ENCODE measurements at places on chromosomes 7 and 10.

DNA sequence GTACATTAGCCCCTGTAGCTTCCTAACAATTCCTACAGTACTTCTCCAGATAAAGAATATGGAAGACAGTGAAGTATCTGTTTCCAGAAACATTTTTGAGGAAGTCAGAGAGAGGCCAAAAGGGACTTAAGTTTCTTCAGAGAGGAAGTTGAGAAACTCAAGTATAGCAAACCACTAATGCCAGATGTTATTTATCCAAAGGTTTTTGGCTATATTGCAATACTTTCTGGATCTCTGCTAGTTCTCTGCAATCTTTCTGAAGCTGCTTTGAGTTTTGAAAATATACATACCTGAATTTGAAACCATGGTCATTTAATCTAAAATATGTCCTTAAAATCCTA is 64.7 kb downstream of the BICC1 start:
- DNase-seq: no peak

DNA sequence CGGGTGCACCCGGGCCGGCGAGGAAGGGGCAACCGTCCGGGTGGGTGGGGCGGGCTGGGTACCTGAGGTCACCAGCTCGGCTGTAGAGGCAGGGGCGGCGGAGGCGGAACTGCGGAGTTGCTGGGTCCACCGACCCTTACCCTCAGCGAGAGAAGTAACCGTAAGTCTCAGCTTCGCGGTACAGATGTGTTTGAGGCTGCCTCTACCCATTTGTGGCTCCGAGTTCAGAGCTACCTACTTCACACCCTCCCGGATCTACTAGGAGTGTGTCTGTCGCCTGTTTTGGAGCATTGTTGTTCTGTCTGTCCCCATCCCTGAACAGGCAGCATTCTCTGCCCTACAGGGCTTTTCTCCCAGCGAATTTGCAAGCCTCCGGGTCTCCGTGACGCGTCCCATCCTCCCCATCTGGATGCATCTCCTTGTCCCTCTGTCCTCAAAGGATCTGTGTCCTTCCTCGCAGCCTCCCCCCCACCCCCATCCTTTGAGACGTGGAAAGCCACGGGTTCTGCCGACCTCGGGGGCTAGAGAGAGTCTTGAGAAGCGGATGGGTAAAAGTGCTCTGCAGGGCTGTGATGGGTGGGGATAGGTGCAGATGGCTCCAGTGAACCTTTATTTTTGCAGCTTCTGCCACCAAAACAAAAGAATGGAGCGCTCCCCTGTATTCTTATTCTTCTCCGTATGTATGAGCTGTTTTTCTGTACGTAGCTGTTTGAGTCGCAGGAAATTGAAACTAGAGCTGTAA is 757 bp downstream of the ANKIB1 start:
- DNase-seq: peak; percentile 11

GRCh38 chr7:69434398-69434815 is 163.9 kb upstream of the AUTS2 start:
- DNase-seq: no peak

- no peak for DNase-seq
Measured at GRCh38 chr7:42662862-42663261, 249.0 kb downstream of the C7orf25 start.

DNA sequence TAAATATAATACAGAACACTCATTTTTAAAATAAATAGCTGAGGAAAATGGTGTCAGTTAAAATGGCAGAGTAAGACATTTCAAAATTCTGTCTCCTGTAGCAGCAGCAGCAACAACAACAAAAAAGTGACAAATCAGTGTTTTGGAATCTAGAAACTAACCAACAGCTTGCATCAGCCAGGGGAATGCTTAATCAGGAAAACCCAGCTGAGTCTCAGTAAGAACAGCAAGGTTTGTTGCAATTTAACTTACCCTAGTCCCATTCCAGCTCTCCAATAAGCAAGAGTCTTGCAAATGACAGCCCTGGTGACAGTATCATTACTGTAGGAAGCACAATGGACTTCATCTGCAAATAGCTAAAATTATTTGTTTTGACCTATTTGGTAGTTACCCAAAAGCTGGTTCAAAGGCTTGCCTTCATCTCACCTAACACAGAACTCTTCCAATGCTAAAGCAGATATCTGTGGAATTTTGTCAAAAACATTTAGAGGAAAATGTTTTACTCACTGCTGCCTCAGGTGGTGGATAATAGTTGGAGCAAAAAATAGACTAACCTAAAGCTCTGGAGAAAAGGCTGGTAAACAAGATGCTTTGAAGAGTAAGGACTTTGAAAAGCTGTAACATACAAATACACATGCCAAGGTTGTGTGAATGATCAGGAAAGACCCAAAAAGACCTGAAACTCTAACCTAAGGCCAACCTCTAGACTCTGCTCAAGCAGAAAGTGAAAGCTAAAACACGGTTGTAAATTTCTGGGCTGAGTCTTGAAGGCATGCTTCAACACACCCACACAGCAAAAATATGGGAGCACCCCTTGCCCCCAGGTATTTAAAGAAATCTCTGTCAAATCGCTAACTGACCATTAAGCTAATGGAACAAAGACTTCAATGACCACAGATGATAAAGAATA is 9.9 kb upstream of the ARHGAP22 start:
- DNase-seq: no peak

- DNase-seq: no peak
Measured at GRCh38 chr7:108014215-108014614, 11.3 kb upstream of the LAMB1 start.

DNA sequence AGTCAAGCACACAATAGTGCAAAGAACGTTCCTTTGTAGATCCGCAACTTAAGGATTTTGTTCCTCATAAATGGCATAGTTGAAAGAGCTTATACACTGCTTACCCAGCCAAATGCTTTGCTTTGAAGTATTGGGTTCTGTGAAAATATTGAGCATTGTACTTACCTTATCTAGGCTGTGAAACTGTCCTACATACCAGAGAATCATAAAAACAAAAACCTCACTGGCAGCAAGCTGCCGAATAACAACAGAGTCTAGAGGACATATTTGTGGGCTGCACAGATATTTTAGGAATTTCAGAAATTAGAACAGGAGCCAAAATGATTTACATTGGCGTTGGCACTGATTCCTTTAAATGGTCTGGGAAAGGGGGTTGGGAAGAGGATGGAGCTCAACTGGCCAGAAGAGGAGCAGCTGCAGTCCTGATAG is 174.8 kb downstream of the RTKN2 start:
- DNase-seq: no peak

GRCh38 chr10:92005978-92006377 is 82.4 kb downstream of the BTAF1 start:
- no peak for DNase-seq

DNA sequence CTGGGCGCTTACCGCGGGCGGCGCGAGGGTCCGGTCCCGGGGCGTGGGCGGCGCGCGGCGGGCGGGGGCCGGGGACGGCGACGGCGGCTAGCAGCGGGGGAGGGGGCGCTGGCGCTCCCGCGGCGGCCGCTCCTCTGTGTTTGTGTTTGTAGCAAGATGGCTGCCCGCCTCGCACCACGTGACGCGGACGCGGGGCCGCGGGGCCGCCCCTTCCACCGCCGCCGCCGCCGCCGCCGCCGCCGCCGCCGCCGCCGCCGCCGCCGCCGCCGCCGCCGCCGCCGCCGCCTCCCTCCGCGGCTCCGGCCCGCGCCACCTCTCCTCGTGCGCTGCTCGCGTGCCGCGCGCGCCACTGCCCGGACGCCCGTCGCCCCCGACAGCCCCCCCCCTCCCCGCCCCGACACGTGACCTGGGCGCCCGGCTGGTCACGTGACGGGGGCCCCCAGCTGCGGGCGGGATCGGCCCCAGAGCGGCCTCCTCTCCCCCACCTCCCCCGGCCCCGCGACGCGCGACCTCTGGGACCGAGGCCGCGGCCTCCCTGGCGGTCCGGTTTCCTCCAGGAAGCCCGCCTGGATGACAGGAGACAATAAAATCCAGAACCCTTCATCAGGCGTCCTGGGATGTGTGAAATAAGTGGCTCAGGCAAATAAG is at the start of gene GIGYF1:
GIGYF1 (minus strand) TSS at position 153 of the 648 bp plus-strand sequence. CDS start 6,012 bp downstream, outside the sequence.
- DNase-seq: peak; percentile 68

- DNase-seq: no peak
Measured at GRCh38 chr7:136677471-136678365, 190.7 kb upstream of the CHRM2 start.

- no peak for DNase-seq
Measured at GRCh38 chr7:111413739-111414138, 148.6 kb downstream of the IMMP2L start.

- no peak for DNase-seq
Measured at GRCh38 chr10:77391605-77392235, 245.9 kb downstream of the KCNMA1 start.

DNA sequence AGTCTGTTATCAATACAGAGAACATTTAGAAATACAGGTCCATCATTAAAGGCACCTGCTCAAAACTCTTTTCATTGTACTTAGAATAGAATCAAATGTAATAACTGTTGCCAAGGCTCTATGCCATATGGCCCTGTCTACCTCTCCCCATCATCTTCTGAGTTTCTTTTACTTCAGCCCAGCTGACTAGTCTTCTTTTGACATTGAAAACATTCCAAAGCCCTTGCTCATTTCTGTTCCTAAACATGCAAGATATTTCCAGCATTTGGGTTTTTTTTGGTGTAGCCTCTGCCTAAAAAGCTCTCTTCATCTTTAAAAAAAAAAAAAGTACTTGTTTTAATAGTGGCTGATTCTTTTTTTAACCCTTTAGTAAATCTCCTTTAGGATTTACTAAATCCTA is 165.5 kb upstream of the SMIM30 start:
- DNase-seq: no peak

GRCh38 chr7:124428781-124429180 is 336.8 kb downstream of the GPR37 start:
- DNase-seq: no peak

DNA sequence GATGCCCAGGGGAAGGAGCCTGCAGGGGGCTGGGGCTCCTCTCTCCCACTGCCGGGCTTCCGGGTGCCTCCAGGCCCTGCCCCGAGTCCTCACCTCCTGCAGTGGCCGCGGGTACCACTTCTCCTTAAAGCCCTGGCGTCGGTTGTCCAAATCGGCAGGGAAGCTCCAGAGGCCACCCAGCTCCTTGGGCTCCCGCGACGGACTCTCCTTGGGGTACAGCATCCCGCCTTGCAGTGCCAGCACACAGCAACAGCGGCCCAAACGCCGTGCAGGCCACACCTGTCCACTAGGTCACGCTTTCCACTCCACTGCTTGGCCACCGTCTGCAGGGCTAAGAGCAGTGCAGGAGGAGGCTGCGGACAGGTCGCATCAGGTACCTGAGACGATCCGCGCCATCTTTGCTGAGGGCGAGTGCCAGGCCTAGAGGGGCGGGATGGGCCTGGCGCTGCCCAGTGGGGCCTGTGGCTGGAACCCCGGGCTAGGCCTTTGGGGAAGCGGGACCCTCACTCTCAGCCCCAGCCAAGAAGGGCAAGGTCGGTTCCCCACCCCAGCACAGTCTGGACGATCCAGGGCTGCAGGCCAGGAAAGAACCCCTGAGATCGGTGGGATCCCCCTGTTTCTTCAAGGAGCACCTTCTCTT is 47.7 kb upstream of the ZNF479 start:
- DNase-seq: no peak

DNA sequence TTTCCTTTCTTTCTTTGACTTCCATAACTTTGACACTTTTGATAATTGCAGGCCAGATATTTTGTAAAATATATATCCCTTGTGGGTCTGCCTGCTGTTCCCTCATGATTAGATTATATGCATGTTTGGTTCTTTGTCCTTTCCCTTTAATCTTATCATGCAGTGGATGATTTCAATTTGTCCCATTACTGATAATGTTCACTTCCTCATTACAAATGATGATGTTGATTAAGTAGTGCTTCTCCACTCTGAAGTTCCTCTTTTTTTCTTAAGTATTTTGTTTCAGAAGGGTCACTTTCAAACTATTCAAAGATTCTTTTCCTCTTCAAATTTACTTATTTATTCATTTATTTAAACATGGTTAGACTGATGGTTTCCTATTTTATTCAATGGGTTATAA is 898.1 kb downstream of the XPNPEP1 start:
- DNase-seq: no peak

GRCh38 chr7:70495033-70495376 is 636.9 kb upstream of the GALNT17 start:
- DNase-seq: no peak

DNA sequence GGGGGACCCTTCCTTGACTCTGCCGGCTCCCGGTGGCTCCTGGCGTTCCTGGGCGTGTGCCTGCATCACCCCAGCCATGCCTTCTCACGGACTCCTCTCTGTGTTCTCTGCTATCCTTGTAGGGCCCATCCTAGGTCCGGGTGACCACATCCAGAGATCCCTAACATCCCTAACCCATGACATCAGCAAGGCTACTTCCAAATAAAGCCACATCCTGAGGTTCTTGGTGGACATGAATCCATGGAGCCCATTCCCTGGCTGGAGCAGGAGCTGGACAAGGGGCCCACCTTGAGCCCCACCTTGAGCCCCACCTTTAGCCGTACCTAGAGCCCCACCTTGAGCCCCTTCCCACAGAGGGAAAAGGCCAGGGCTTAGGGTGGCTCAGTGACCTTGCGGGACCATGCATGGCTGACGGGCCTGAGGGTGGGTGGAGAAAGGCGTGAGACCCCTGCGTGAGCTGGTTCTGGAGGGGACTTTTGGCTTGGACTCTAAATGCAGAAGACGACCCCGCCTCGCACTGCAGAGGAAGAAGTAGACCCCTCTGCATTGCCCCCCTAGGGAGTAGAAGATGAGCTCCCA is 58.5 kb upstream of the INPP5A start:
- DNase-seq: no peak

GRCh38 chr7:103636153-103636552 is 190.1 kb upstream of the SLC26A5 start:
- no peak for DNase-seq

- no peak for DNase-seq
Measured at GRCh38 chr7:50472427-50472826, 22.3 kb upstream of the FIGNL1 start.

- DNase-seq: no peak
Measured at GRCh38 chr10:132925614-132926013, 16.8 kb downstream of the CFAP46 start.

GRCh38 chr10:117439243-117439912 is 64.1 kb upstream of the PDZD8 start:
- DNase-seq: no peak

DNA sequence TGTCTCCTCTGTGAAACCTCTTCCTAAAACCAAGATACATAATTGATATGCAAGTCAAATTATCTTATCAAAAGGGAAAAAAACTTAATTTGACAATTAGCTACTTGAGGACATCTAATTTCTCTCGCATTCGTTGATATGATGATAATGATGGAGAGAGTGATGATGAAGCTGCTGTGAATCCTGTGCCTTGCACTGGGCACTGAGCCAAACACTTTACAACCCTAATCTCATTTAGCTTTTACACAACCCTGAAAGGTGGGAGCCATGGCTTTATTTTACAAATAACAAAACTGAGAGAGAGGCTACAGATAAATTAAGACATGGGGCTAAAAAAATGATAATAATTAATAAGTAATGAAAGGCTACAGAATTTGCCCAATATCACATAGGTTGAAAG is 176.0 kb downstream of the NOC3L start:
- DNase-seq: no peak
